B cell (primary cell): ENCODE measurements at places on chromosomes 7 and 10.

DNA sequence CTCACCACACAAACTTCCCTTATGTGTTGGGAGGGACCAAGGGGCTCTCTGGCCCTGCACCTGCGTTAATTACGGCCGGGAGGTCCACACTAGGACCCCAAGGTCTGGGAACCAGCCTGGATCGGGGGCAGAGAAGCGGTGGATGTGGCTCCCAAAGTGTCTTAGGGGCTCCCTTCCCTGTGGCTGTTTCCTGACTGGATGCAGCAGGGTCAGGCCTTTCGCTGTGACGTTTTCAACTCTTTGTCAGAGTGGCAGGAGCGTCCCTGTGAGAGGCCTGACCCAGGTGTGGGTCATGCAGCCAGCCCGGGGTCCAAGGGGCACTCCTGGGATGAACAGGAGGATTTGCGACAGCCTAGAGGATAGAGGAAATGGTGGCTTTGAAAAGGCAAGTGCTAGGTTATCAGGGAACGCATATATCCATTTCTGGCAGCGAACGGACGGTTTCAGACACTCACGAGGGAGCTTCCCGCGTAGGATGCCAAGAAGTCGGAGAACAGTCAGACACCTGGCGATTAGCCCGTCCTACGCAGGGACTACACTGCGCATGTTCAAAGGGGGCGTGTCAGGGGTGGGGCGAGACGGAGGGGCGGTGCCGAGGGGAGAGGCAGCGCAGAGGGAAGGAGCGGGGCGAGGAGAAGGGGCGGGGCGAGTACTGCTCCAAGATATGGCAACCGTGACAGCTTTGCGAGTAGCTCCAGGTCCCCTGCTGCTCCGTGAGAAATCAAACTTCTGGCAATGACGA lies 46.2 kb upstream of the ZNF716 start:
- DNase-seq = no peak

GRCh38 chr10:61792921-61793320 lies 108.6 kb upstream of the ARID5B start:
- DNase-seq = no peak

DNA sequence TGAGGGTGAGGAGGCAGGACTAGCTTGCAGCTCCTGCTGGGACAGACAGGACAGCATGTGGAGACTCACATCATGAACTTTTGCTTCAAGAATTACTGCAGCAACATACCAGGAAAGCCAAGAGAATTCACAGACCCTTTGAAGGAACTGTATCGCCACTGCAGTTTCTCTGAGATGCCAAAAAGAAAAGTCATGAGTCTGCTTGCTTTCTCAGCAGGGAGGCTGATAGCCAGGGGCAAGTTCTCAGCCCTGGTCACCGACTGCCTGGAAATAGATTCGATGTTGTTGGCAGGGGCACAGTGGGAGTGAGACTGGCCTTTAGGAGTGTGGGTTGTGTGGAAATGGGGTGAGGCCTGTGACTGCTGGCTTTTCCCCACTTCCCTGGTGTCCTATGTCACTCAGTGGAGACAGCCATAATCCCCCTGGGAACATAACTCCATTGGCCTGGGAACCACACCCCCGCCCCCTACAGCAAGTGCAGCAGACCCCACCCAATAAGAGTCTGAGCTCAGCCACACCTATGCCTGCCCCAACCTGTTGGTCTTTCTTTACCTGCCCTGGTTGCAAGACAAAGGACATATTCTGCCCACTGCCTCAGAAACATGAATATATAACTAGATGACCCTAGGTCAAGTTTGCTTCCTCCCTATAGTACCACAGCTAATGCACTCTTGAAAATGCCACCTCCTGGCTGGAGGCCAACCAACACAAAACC lies 1.6 kb upstream of the SAMD9 start:
- no peak for DNase-seq

DNA sequence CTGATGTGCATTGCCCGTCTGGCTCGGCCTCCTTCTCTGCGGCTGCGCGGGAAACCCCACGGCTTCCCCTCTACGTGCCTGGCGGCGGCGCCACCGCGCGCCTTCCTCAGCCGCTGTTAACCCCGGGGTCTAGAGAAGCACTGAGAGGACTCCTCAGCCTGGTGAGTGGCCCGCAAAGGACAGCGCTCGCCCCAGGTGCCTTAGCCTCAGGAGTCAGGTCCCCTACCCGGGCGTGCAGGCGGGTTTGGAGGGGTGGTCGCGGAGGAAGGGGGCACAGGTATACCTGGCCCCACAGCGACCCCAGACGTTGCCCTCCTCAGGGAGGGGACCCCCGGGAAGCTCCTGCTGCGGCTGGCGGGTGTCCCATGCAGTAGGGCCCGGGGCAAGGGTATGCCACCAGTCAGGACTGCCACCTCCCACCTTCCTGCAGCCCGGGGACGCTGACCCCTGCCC lies 51.0 kb downstream of the ARL5B start:
- DNase-seq = no peak

GRCh38 chr7:8433477-8434289 lies at the start of gene NXPH1:
Gene NXPH1 (plus strand): TSS chr7:8433609.
- peak; percentile 7 for DNase-seq

DNA sequence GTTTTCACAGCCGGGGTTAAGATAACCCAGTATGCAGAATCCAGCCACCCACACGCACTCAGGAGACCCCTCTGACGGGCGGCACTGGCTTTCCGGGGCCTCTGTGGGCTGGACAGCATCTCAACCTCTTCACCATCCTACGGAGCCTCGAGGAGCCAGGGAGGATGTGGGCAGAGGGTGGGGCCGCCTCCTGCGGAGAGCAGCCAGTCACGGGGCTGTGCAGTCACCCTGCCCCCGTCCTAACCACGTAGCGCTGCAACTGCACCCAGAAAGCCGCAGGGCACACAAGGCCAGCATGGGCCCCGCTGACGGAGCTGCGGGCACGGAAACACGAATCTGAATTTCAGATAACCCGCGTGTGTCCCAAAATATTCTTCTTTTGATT lies 270.3 kb downstream of the ELFN1 start:
- DNase-seq = peak; percentile 92

- no peak for DNase-seq
Measured at GRCh38 chr7:12747687-12748306, 60.4 kb downstream of the ARL4A start.

DNA sequence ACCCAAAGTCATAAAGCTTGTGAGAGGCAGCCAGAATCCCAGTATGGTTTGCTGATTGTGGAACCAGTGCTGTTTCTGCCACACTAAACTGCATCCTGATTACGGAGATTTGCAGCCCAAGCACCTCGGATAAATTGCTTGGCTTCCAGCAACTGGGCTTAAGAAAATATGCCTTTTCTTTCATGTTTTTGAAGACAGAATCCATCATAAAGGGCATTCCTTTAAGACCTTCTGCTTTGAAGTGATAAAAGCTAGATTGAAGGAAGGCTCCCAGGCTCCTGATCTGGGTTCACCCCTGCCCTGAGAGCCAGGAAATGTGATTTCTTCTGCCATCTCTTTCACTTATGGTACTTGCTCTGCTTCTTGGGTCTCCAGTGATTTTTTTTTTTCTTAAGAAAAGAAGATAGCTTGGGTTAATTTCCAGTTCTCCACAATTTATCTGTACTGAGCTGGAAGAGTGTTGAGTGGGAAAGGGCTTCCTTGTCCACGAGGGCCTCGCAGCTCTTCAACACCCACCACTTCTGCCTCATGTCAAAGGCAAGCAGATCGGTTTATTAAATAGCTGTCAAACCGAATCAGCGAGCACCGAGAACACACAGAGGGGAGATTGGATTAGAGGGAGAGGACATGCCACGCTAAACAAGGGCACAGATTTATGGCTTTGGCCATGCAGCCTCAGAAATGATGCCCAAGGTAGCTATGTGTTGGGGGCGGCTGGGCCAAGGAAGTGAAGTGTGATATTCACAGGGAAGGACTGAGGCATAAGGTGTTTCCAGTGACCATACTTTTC lies 94.9 kb upstream of the TBX20 start:
- no peak for DNase-seq

- no peak for DNase-seq
Measured at GRCh38 chr10:37700886-37701780, 156.3 kb downstream of the ZNF248 start.

DNA sequence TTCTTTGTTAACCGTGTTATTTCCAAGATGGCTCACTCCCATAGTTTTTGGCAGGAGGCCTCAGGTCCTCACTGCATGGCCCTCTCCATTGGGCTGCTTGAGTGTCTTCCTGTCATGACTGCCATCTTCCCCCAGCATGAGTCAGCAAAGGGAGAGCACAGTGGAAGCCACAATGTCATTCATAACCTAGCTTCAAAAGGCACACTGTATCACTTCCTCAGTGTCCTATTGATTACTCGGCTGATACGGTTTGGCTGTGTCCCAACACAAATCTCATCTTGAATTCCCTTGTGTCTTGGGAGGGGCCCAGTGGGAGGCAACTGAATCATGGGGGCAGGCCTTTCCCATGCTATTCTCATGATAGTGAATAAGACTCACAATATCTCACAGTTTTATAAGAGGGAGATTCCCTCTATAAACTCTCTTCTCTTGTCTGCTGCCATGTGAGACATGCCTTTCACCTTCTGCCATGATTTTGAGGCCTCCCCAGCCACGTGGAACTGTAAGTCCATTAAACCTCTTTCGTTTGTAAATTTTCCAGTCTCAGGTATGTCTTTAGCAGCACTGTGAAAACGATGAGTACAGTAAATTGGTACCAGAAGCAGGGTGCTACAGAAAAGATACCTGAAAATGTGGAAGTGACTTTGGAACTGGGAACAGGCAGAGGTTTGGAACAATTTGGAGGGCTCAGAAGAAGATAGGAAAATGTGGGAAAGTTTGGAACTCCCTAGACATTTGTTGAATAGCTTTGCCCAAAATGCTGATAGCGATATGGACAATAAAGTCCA lies 106.5 kb downstream of the PRLHR start:
- DNase-seq = no peak

- no peak for DNase-seq
Measured at GRCh38 chr7:69873512-69873911, 275.2 kb downstream of the AUTS2 start.

- DNase-seq = no peak
Measured at GRCh38 chr10:93199191-93199751, 125.6 kb downstream of the CYP26A1 start.
